Cortex of kidney (tissue), 1 donor: ENCODE measurements at places on chromosomes 7 and 10.

DNA sequence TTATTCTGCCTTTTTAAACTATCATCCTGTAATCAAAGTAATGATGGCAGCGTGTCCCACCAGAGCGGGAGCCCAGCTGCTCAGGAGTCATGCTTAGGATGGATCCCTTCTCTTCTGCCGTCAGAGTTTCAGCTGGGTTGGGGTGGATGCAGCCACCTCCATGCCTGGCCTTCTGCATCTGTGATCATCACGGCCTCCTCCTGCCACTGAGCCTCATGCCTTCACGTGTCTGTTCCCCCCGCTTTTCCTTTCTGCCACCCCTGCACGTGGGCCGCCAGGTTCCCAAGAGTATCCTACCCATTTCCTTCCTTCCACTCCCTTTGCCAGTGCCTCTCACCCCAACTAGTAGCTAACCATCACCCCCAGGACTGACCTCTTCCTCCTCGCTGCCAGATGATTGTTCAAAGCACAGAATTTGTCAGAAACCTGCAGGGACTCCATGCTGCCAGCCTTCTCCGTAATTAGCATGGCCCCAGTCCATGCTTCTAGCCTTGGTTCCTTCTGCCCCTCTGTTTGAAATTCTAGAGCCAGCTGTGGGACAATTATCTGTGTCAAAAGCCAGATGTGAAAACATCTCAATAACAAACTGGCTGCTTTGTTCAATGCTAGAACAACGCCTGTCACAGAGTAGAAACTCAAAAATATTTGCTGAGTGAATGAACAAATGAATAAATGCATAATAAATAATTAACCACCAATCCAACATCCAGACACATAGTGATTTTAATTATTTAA is 151.7 kb downstream of the EGFR start:
- DNase-seq, result no peak

DNA sequence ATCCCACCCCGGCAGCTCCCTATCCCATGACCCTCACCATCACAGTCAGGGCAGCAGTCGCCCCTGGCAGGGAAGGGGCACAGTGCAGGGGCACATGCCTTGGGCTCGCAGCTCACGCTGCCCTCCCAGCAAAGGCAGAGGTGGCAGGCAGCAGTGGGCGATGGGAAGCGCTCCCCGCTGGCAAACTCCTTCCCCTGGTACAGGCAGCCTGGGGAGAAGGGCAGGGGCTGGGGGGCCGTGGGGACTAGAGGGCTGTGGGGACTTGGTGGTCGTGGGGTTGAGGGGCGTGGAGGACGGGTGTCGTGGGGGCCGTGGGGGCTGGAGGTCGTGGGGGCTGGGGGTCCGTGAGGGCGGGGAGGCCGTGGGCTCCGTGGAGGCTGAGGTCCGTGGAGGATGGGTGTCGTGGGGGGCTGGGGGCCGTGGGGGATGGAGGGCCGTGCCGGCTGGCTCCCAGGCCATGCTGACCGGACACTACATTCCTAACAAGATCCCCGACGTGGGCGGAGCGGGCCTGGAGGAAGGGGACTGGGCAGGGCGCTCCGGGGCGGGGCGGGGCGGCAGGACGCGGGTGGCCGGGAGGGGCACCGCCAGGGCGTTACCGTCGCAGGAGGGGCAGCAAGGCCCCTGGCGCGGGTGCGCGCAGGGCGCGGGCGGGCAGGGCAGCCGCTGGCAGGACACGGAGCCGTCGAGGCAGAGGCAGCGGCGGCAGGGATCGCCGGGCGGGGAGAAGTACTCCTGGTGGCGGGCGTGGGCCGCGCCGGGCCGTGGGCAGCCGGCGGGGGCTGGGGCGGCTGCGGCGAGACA is 20.0 kb downstream of the KCP start:
- DNase-seq, result no peak

DNA sequence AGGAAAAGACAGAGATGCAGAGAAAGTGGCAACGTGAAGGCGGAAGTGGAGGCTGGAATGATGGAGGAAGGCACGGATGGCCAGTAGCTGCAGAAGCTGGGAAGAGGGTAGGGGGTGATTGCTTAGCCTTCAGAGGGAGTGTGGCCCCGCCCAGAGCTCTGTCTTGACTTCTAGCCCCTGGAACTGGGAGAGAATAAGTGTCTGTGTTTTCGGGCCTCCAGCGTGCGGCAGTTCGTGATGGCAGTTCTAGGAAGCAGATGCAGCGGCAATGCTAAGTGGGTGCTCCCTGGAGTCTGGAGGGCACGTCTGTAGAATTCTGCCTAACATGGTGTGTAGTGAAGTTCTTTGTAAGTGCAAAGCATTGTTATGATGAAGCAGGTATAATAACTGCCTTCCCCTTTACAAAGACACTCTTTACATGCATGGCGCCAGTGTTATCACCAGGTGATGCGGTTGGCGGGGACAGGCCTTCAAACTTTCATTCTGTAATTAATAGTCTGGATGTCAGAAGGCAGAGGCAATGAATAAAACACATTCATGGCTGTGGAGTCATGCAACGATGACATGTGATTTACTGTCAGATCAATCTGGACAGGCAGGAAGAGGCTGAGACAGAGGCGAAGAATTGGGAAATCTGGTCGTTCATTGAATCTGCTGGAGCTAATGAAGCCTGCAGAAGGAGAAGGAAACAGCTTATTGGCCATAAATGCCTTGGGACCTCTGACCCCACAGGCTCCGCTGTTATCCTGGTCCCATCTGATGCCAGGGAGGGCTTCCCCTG is 228.6 kb downstream of the GLRX3 start:
- no peak for DNase-seq

GRCh38 chr10:78838141-78838657 is 230.6 kb upstream of the ZMIZ1 start:
- no peak for DNase-seq

DNA sequence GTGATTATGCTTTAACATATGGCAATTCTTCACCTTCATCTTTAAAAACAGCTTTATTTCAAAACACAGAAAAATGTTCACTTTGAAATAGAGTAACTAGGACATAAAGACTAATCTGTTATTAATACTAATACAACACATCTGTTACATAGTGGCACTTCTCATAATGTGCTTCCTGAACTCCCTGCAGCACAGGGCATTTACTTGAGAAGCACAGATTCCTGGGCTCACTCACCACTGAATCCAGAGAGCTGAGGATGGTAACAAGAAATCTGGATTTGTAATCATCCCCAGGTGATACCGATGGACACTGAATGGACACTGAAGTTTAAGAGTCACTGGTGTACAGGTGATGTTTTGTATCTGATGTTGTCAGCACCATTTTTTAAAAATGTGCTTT is 96.1 kb downstream of the COL28A1 start:
- DNase-seq, result no peak

- DNase-seq, result no peak
Measured at GRCh38 chr7:44103923-44104859, at the start of gene AEBP1. Gene AEBP1 (plus strand): TSS chr7:44104345. CDS start chr7:44104666, 321 bp downstream.

GRCh38 chr10:126551202-126551601 is 119.3 kb downstream of the C10orf90 start:
- no peak for DNase-seq

- DNase-seq, result no peak
Measured at GRCh38 chr7:31445686-31446355, 68.1 kb upstream of the ITPRID1 start.

DNA sequence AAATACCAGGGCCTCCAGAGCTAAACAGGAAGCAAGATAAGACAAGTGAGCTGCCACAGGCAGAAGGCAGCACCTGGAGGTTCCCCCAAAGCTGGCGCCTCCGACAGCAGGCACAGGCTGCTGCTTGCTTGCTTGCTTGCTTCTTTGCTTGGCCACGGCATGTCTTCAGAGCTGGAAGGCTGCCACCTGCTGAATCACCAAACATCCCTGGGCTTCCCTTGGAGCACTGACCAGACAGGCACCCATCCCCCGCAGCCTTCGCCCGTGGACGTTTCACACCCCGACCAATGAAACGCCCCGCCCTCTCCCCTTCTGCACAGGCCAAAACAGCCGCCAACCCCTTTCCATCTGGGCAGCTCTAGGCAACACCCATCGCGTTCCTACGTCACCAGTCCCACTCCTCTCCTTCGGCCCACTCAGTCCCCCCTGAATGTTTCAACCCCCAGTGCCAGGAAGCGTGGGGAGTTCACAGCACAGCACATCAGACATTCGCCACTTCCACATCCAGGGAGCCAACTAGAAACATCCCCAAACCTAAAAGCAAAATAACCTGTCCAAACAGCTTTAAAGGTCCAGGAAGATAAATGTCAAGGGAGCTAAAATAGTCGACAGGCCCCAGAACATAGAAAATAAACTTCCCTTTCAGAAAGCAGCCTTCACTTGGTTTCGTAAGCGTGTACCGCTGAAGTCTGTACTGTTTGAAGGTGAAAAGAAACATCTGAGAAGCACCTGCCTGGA is 1.6 kb downstream of the SGMS1 start:
- no peak for DNase-seq

DNA sequence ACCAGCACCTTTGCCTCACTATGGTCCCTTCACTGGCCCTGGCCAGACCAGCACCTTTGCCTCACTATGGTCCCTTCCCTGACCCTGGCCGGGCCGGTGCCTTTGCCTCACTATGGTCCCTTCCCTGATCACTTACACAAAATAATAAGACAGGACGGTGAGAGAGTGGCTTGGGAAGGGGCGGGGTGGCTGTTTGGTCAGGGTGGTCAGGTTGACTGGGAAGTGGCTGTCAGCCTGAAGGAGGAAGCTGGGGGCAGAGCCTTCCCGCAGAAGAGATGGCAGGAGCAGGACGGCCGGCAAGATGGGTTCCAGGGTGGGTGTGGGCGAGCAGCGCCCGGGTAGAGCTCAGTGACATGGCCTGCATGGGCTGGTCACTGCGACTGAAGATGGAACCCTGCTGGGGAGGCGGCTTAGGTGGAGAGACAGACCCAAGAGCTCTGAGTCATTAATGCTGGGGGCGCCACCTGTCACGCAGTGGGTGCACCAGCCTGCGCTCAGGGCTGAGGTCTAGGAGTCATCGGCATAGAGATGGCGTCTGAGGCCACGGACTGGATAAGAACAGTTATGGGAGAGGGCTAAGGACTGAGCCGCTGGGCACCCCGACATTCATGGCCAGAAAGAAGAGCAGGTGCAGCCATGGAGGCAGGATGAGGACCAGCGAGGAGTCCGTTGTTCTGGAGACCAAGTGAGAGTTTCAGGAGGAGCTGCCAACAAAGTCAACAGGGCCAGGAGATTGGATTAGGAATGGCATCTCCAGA is 91.8 kb downstream of the CHST15 start:
- DNase-seq, result no peak

GRCh38 chr10:103491729-103492364 is 1.7 kb upstream of the NEURL1 start:
- no peak for DNase-seq

DNA sequence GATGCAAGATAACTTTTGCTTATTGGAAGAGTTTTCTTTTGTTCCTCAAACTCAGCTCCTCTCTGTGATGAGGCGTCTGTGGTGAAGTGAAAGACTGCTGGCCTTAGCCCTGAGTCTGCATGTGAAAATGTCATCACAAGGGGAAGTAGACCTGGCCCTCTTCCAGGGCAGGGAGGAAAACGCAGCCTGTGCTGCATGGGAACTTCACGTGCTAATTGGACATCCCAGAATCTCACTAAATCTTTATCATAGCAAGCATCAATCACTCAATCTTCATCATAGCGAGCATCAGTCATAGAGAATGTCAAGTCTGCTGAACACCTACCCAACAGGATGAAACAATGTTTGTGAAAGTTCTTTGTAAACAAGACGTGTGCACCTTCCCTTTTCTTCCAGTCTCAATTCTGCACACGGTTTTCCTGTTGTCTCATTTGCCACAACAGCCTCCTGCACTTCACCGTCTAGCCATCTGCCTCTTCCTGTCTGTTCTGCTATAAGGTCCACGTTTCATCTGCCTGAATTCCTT is 314.6 kb downstream of the FRMD4A start:
- DNase-seq, result no peak

- DNase-seq, result no peak
Measured at GRCh38 chr7:82419200-82419599, 24.4 kb downstream of the CACNA2D1 start.

- DNase-seq, result no peak
Measured at GRCh38 chr7:12596225-12596790, 25.8 kb downstream of the SCIN start.

DNA sequence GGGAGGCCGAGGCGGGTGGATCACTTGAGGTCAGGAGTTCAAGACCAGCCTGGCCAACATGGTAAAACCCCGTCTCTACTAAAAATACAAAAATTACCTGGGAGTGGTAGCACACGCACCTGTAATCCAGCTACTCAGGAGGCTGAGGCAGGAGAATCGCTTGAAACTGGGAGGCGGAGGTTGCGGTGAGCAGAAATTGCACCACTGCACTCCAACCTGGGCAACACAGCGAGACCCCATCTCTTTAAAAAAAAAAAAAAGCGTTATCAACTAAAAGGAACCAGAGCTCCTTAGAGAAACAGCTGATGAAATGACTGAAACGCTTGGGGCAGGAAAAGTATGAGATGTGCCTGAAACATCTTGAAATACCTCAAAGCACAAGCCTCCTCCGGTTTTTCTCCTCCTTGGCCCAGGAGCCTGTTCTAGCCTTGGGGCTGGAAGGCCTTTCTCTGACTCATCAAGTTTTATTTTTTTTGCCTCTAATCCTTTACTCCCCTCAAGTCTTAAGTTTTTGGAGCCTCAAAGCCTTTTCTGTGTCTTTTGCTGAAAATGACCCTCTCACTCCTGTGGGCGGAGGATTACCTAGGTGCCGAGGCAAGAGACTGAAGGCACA is 2.6 kb upstream of the METTL27 start:
- no peak for DNase-seq

- DNase-seq, result no peak
Measured at GRCh38 chr7:81623251-81623855, 146.5 kb downstream of the HGF start.

- DNase-seq, result no peak
Measured at GRCh38 chr10:34776090-34776690, 38.9 kb downstream of the PARD3 start.

GRCh38 chr7:1696671-1697498 is 26.8 kb downstream of the ELFN1 start:
- DNase-seq, result no peak

- no peak for DNase-seq
Measured at GRCh38 chr10:73796766-73797165, 11.4 kb downstream of the ZSWIM8 start.

- no peak for DNase-seq
Measured at GRCh38 chr7:105800442-105800841, 76.0 kb downstream of the ATXN7L1 start.

DNA sequence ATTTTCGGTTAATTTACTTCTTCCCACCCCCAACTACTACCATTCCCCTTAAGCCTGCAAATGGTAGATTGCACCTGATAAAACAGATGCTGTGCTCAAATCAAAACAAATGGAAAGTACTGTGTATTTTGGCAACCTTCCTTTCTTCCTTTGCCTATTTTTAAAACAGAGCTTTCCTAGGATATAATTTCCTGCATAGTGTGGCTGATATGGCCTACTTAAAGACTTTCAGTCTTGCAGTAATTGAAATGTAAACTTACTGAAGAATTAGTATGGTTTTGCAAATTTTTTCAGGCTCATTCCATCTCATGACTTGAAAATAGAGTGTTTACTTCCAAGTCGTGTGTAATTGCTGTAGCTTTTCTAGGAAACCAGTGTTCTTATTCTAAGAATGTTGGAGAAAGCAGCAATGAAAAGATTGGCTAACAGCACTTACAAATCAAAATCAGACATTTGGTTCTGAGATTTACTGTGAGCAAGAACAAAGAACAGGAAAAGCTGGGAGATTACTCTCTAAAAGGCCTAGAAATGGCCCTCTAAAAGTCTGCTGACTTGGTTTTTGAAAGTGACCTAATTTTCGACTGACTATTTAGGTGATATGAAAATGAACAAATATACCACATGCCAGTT is 52.0 kb downstream of the REEP3 start:
- no peak for DNase-seq
